ENCODE measurements at places on chromosomes 5 and 9.

GRCh38 chr5:104733063-104733669 lies 1170.6 kb upstream of the NUDT12 start:
- DNase-seq, result no peak

DNA sequence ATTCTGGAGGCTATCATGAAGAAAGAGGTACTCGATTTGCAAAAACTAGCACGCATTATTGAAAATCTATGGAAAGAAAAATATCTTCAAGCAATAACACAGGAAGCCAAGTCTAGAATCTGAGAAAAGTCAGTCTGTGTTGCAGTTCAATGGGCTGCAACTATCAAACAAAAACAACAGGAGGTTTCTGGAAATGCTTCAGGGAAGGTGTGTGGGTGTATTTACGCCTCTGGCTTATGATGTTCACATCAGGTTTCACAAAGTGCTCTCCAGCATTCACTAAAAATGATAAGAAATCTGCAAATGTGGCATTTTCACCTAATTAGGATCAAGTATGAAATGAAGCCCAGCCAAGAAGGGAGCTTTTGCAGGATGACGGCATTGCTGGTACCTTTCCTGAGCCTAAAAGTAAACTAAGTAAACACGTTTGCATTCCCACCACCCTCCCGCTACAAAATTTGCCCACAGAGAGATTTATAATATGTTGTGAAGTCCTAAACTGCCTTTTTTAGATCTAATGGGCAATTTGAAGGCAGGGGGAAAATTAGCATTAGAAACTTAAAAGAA lies 146.4 kb downstream of the GABRB2 start:
- no peak for DNase-seq

GRCh38 chr5:34045996-34046395 lies 3.0 kb upstream of the C1QTNF3 start:
- DNase-seq, result peak; percentile 65

DNA sequence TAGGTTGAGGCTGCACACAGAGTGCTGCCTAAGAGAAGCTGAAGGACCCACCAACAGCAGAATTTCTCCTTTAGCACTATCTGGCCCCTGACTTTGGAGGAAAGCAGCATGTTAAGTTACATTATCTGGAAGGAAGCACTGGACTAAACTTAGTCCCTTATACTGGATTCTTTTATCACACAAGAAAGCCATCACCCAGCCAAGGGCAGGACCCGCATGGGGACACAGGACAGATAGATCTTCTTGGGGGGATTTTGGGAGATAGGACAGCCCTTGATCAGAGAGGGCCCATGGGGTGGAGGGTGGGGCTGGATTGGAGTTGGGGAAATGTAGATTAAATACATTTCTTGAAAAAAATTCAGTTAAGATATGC lies 14.4 kb downstream of the ANKRD33B start:
- DNase-seq, result no peak

DNA sequence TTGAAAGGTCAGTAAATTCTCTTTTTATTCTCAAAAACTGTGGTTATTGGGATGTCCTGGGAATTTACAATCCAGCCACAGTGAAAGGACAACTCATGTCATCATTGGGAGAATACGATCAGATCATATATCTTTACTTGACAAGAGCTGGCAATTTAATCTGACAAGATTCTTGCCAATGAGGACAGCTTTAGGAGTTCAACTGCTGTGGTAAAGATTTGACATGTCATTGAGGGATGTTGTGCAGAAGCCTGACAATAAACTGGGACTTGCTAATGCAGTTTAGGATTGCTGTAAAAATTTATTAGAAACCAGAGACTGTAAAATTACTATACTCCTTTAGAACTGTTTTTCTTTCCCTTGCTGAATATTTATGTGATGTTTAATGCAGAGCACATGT lies 1131.0 kb downstream of the MAT2B start:
- no peak for DNase-seq

GRCh38 chr9:4035777-4036176 lies 264.1 kb downstream of the GLIS3 start:
- DNase-seq, result no peak

GRCh38 chr9:1938675-1939170 lies 76.4 kb upstream of the SMARCA2 start:
- no peak for DNase-seq

- no peak for DNase-seq
Observed at GRCh38 chr9:129637673-129638439, 4.1 kb downstream of the ASB6 start.

Measured in AG04449 (cell line).